ENCODE measurements at places on chromosomes 11 and 22. TPM values are rescaled to one million over a fixed set of nuclear protein-coding genes. Genes with fewer than 3 reads are reported as not detected.

Gene PATL1
- 22.4 TPM for total RNA-seq

Gene MS4A3
- not detected for total RNA-seq

Gene GRM5
- not detected for total RNA-seq

Gene NELL1
- total RNA-seq = not detected

Gene TMEM191C
- total RNA-seq = 2.4 TPM

Gene LUZP2
- total RNA-seq = 0.32 TPM

DNA sequence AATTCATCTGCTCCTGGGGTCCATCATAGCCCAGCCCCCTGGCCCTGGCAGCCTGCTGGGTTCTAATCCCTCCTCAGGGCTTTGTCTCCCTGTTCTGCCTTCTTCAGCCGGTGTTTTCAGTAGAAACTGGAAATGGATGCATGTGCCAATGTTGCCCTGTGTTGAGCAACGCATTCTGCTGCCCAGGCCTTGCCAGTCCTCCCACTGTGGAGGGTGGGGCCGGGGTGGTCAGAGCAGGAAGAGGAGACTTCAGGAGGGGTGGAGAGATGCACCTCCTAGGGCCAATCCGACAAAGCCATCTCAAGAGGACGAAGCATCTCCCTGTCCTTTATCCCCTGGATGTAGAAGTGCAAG, 27.6 kb upstream of the ZBTB16 start:
- no peak for DNase-seq

DNA sequence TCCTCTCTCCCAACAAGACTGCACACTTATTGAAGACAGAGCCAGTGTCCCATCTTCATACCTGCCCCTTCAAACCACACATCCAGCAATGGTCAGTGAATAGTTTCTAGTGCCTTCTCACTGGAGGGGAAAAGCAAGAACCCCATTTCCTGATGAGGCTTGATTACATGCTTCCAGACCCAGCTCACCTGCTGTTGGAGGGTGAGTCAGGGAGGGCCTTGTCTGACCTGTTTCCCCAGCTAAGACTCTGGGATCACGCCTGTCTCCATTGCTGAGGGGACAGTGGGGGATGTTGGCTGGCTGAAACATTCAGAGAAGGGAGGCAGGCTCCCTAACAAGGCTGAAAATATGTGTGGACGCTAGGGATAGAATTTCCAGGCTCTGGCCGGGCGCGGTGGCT, 27.5 kb upstream of the ZDHHC13 start:
- DNase-seq = no peak

- DNase-seq = no peak
Measured at GRCh38 chr11:71372693-71373657, 75.2 kb downstream of the DHCR7 start.

GRCh38 chr11:44446996-44447771, 118.3 kb upstream of the CD82 start:
- no peak for DNase-seq

DNA sequence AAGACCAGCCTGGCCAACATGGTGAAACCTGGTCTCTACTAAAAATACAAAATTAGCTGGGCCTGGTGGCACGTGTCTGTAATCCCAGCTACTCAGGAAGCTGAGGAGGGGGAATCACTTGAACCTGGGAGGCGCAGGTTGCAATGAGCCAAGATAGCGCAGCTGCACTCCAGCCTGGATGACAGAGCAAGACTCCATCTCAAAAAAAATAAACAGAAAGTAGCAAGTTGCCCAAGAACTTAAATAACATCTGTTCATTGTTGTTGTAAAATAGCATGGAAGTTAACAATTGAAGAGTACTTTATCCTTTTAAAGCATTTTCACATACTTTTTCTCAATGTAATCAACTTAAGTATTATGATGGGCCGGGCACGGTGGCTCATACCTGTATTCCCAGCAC, 5.7 kb downstream of the AMBRA1 start:
- DNase-seq = no peak
